CD4-positive, CD25-positive, alpha-beta regulatory T cell (primary cell): ENCODE measurements at places on chromosomes 3 and 15. TPM values are rescaled to one million over a fixed set of nuclear protein-coding genes. Genes with fewer than 3 reads are reported as not detected.

The ALAS1 gene
- polyA plus RNA-seq: 40.7 TPM

The CD200R1 gene
- 4.1 TPM for polyA plus RNA-seq

The SCAP gene
- polyA plus RNA-seq: 47.1 TPM

GRCh38 chr3:169085827-169086226, 577.7 kb downstream of the MECOM start:
- no peak for DNase-seq

DNA sequence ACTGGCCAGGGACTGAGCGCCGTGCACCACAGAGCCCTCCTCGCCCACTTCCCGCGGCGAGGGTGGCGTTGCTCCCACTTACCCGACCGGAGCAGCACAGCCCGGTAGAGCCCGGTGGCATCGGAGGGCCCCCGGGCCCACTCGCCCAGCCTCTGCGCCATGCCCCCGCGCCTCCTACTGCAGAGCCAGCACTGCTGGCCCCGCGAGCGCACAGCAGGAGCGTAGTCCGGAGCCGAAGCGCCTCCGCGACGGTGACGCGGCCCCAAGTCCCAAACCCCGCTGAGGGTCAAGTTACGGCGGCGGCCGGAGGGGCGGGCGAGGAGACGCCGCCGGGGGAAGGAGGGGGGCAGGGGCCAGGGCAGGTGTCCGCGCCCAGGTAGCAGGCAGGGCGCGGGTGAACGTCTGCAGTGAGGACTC, 9.6 kb upstream of the FAM107A start:
- DNase-seq: no peak

- DNase-seq: no peak
Measured at GRCh38 chr3:192364316-192364715, 363.0 kb downstream of the FGF12 start.

- DNase-seq: no peak
Measured at GRCh38 chr3:99966662-99967416, 147.5 kb downstream of the FILIP1L start.

DNA sequence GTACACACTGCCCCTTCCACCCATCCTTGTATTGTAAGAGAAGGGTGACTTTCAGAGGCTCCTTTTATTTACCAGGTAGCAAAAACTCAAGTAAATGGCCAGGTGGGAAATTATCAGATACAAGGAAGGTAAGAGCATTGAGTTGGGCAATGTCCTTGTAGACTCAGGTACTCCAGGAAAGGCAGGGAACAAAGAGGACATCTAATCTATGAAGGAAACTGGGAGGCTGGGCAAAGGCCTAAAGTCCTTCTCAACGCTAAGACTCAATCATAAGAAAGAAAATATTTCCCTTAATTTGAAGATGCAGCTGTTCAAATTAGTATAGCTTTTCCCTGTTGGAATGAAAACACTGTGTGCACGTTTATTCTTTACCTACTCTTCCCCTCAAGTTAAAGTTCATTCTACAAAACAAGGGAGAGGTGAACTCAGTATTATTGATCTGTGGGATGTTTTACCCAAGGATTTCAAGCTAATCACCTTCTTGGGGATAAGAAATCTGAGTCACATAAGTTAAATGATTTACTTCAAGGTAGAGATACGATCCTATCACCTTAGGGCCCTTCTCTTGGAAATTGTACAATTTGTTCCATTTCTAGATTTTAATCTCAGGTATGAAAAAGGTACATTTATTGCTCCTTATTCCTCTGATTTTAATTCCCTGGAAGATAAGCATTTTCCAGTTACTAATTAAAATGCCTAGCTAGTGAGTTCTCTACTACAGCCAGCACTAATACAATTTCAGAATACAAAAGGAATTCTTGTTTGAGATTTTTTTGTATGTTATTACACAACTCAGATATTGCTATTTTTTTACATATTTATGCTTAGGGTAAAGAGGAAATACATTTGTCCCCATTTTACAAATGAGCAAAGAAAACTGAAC, 80.6 kb downstream of the PLD1 start:
- DNase-seq: no peak

DNA sequence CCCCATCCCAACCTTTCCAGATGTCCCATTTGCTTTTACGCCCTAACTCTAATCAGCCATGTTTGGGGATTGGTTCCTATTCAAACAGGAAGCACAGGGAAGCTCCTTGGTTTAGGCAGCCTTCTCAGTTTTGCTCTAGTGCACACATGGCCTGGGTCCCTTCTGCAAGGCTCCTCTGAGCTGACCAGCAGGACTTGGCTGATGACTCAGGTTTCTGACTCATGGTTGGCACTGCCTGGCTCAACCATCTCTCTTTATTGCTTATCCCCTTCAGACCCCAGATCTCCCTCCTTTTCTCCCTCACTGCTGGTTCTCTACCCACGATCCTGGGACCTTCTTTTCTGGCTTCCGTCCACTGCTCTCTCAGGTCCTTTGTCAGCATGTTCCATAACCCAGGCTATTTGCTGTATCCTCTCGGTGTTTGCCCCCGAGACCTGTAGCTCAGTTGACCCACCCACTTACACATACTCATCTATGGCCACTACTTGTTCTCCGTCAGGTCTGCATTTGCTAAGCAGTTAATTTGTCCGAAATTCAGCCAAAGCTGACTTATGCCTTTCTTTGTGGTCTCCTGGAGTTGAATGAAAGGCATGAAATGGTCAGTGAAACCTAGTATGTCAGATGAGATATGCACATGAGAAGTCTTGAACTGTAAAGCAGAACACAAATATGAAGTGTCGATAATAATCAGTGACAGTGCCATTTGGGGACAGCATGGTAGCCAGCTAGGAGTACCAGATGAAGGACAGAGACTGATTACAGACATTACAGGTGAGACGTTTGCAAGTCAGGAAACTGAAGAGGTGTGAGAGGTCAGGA, 323.5 kb upstream of the ROPN1 start:
- no peak for DNase-seq
